ENCODE measurements at places on chromosomes 6 and 20.
A peak's percentile ranks its signal among the peaks of the same experiment; 100 is the strongest.

GRCh38 chr6:125985522-125985921 is 818 bp upstream of the TRMT11 start:
- DNase-seq = no peak

DNA sequence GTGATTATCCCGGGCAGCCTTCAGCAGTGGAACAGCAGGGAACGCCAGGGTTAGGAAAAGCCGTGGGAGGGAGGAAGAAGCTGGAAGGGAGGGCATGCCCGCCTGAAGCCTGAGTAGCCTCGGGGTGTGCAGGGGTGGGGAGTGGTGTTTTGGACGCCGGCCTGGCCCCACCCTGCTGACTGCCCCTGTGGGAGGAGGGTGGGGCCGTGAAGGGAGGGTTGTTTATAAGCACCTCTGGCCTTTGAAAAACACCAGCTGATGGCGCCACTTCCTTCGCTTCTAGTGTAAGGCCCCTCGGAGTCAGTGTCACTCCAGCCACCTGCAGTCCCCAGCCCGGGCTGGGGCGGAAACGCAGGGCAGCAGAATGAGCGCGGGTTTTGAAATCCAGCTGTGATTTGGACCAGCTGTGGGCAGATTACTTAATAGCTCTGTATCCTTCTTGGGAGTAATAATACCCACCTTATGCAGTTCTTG is 52.8 kb upstream of the BMP6 start:
- DNase-seq = no peak

- no peak for DNase-seq
Measured at GRCh38 chr20:35344354-35344837, 52.2 kb upstream of the FAM83C start.

- DNase-seq = no peak
Measured at GRCh38 chr6:54234539-54234938, 73.7 kb upstream of the TINAG start.

- no peak for DNase-seq
Measured at GRCh38 chr6:170172825-170173256, 118.0 kb downstream of the DLL1 start.

DNA sequence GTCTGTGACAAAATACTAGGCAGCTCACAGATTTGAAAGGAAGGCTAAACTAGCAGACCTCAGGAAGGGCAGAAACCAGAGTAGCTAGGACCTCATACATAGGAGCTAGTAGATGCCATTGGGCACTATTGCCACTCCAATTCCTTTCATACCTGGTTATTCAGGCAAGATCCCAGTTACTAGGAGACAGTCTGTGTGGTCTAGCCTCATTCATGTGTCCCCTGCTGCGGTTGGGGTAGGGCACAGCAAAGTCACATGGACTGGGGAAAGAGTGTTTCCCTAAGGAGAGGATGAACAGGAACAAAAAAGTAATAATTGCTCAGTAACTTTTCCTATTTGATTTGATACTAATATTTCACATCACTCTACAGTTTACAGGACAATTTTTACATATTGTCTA is 204.6 kb upstream of the HEY2 start:
- DNase-seq = no peak

- DNase-seq = no peak
Measured at GRCh38 chr6:22294301-22294700, 2.5 kb downstream of the PRL start.

DNA sequence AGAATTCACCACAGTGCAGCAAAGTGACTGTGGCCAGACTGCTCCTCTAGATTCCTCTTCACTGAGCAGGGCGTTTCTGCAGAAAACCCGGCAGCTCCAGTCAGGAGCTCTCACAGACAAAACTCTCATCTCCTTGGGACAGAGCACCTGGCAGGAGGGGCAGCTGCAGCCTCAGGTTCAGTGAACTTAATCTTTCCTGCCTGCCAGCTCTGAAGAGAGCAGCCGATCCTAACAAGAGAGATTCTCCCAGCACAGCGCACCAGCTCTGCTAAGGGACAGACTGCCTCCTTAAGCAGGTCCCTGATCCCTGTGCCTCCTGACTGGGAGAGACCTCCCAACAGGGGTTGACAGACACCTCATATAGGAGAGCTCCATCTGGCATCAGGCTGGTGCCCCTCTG is 1065.5 kb downstream of the GRIK2 start:
- DNase-seq = no peak

DNA sequence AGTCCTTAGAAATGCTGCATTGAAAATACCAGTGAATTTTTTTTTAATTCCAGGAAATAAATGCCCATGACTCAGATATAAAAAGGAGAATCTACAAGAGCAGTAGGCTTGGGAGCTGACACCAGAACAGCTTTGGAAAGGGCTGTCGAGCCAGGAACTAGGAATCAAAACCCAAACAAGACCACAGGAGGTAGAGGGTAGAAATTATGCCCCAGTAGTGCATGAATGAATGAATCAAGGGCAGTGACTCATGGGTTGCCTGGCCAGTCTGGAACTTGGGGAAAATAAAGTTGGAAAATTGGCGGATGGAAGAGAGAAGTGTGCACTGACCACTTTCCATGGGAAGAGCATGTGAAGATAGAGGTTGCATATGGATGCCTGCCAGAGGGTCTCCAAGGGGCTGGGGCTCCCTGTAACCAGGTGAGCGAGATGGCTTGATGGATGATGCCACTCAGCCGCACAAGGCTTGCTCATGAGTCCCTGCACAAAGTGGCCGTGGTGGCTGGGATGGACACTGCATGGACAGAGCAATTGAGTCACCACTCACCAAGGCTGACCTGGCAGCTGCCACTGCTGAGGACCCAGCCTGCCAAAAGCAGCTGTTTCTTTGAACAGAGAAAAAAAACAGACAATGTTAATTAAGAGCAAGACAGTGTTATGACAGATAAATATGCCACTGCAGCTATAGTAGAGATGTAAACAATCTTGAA is 15.2 kb upstream of the MCCD1 start:
- DNase-seq = no peak

- DNase-seq = no peak
Measured at GRCh38 chr6:25401711-25402110, 122.5 kb downstream of the CARMIL1 start.

DNA sequence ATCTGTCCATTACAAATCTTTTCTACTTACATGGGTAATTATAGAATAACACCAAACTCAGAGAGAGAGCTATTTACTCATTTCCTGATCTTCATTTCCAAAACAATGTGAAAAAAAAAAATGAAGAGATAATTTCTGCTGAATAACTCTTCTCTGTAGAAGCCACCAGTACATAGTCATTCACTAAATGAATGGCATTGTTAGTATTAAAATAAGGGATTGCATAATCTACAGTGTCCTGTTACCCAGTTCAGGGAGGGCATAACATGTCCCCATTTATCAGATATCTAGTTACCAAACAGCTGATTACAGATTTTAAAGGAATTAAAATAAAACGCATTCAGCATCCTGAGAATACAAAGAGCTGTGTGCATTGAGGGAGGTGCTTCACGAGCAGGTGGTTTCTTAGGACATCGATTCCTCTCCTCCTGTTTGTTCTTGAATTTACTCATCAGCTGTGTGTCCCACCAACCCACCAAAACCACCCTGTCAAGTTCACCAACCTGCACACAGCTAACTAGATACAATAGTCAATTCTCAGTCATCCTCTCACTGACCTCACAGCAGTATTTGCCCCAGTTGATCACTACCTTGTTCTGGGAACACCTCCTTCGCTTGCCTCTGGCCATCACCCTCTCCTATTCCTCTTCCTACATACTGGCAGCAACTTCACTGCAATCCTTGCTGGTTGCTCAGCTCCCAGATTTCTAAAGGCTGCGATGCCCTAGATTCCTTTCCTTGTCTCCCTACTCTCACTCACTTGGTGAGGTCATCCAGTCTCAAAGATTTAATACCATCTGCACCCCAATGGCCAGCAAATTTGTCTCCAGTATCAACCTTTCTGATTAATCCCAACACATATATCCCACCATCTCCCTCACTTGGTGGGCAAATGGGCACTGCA is 18.7 kb downstream of the CNKSR3 start:
- DNase-seq = no peak

- DNase-seq = no peak
Measured at GRCh38 chr20:4922186-4922585, 79.1 kb downstream of the SLC23A2 start.

DNA sequence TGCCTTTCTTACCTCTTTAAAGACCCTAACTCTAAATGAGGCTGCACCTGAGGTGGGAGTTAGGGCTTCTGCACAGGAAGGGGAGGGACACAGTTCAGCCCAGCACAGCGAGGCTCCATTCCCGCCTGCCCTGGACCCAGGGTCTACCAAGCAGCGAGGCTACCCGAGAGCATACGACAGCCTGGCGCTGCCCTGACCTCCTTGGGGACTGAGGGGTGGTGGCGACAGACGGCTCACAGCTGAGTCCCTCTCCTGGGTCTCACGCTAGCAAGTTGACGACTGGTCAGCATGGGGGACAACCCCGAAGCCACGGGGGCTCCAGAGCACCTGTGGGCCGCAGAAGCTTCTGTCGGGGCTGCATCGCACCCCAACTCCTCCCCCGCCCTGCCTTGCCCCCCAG is 24.4 kb downstream of the SLC17A9 start:
- no peak for DNase-seq

GRCh38 chr6:21666853-21667681 is 73.5 kb downstream of the SOX4 start:
- no peak for DNase-seq

DNA sequence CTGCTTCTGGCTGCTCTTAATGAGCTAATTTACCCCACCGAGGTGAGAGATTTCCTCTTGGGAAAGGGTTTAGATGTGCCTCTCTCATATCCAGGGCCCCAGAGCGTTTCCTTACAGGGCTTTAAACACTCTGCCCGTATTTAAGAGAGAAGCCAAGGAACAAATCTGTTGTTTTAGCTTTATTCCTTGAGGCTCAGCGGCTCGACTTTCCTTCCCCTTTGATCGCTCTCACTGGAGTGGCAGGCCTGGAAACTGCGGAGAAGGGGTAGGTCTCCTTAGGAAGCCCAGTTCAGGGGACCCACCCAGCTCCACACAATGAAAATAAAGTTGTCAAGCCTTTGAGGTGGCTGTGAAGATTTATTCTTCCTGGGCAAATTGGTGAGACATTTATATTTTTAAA is 132.0 kb upstream of the JAG1 start:
- DNase-seq = no peak

GRCh38 chr6:44043479-44044153 is 83.6 kb downstream of the MRPL14 start:
- DNase-seq = no peak

- DNase-seq = no peak
Measured at GRCh38 chr20:48787861-48788375, 39.9 kb downstream of the PREX1 start.

DNA sequence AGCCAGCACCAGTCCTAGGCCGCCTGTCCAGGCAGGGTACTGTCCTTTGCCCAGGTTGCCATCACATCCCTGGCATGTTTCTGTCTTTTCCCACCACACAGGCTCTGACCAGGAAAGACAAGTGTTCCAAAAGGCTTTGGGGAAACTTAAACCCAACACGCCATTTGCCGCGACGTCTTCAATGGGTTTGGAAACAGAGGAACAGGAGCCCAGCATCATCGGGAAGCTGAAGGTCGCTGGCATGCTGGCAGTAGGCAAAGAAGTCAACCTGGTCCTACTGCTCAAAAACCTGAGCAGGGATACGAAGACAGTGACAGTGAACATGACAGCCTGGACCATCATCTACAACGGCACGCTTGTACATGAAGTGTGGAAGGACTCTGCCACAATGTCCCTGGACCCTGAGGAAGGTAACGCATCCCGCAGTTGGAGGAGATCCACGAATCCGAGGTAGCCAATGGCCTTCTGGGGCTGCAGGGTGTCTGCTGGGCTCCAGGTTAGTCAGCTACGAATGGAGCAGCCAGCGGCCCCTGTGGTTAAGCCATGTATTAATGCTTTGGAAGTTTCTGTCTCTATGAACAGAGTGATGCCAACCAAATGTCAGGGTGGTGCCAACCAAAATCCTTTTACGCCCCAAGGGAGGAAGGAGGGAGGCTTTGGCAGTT is 36.2 kb downstream of the TGM3 start:
- no peak for DNase-seq

GRCh38 chr6:108793516-108794251 is 54.5 kb upstream of the ARMC2 start:
- no peak for DNase-seq

- no peak for DNase-seq
Measured at GRCh38 chr6:152648105-152648504, 10.9 kb upstream of the SYNE1 start.

- no peak for DNase-seq
Measured at GRCh38 chr6:168132531-168133167, 53.6 kb upstream of the FRMD1 start.

DNA sequence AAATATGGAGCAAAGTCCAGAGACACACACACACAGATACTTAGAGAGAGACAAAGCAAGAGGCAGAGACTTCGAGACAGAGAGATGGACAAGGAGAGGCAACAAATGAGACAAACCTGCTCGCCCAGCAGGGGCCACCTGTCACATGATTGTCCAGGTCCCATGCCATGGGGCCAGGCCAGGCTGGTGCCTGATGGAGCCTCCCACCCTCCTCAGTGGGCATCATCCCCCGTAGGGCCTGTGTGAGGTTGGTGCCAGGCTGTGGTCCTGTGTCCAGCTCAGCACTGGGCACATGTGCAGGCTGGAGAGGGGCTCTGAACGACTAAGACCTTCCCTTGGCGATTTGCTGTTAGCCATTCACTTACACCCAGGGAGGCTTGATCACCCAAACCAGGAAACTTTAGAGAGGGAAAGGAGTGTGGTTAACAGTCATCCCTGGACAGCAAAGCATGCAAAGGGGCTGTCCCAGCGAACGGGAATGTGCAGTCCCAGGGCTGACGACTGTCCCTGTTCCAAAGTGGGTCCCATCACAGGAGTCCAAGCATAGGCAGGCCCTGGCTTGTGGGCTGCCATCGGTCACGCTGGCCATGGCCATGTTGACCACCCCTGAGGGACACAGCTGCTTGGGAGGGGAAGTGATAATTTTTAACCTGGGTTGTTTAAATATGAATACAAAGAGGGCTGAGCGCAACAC is 38.4 kb upstream of the PHACTR3 start:
- DNase-seq = no peak

GRCh38 chr20:34985461-34986310 is 30.0 kb downstream of the MYH7B start:
- DNase-seq = no peak

- peak; percentile 40 for DNase-seq
Measured at GRCh38 chr6:37822851-37823682, 3.5 kb downstream of the ZFAND3 start.

GRCh38 chr20:23445596-23446217 is 6.2 kb downstream of the CSTL1 start:
- no peak for DNase-seq

- DNase-seq = no peak
Measured at GRCh38 chr6:127513425-127513824, 5.7 kb downstream of the MTCL3 start.

GRCh38 chr6:107488875-107489635 is 862 bp upstream of the SOBP start:
- peak; percentile 9 for DNase-seq
